ENCODE measurements at places on chromosomes 16 and 17.

DNA sequence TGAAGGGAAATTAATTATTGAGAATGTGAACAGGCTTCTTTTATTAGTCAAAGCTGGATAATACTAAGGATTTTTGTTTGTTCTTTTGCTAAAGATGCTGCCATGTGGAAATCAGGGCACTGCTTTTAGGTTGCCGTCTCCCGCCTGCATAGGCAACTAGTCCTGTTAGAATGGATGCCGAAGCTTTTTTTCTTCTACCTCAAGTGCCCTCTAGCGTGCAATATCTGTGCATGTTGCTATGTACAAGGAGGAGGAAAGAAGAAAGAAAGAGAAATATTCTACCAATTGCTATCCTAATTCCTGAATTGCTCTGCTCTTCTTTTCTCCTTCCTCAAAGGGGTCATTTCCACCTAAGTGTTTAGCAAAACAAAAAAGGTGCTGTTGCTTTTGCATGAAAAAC, 5.2 kb upstream of the CDH8 start:
- no peak for DNase-seq

GRCh38 chr17:37671028-37671823, 28.0 kb upstream of the DDX52 start:
- DNase-seq = no peak

DNA sequence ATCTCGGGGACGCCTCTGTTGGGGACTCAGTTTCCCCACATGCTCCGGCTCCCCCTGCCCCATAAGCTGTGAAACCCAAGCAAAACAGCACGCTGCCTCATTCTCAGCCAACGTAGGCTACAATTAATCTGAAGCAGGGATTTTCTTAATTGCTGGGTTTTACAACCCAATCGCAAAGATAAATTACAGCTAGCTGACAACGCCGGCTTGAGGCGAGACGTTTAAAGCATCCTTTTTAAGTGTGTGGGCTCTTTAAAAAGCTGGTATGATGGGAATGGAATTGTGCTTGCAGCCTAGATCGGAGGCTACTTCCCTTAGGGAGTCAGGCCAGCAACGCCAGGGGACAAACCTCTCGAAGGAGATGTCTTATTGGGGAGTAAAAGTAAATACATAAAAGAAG, 185.3 kb downstream of the ZNF423 start:
- no peak for DNase-seq

GRCh38 chr16:86895606-86896005, 317.3 kb downstream of the FOXL1 start:
- DNase-seq = peak; percentile 23

- DNase-seq = no peak
These were observed 50.6 kb upstream of the ADCY9 start for GRCh38 chr16:4166821-4167220.

DNA sequence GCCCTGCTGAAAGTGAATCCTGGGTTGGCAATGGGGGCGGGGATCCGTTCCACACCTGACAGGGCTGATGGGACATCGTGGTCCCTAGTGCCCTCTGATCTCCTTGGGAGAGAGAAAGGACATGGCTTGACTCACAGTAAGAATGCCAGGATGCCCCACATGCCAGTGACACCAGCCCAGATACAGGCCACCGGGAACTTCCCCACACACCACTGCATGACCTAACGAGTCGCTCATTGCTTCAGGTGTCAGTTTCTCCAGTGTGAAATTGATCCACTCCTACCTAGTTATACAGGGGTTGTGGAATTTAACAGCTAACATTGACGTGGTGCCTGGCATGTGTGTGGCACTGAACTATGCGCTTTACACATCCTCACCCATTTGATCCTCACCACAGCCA, 7.5 kb downstream of the CD300LG start:
- peak; percentile 37 for DNase-seq

Data from upper lobe of right lung (tissue), 1 donor.